HCEC 1CT (cell line): ENCODE measurements at places on chromosomes 2 and 18.

GRCh38 chr18:48099481-48100164 is 169.2 kb upstream of the SMAD2 start:
- DNase-seq: no peak

DNA sequence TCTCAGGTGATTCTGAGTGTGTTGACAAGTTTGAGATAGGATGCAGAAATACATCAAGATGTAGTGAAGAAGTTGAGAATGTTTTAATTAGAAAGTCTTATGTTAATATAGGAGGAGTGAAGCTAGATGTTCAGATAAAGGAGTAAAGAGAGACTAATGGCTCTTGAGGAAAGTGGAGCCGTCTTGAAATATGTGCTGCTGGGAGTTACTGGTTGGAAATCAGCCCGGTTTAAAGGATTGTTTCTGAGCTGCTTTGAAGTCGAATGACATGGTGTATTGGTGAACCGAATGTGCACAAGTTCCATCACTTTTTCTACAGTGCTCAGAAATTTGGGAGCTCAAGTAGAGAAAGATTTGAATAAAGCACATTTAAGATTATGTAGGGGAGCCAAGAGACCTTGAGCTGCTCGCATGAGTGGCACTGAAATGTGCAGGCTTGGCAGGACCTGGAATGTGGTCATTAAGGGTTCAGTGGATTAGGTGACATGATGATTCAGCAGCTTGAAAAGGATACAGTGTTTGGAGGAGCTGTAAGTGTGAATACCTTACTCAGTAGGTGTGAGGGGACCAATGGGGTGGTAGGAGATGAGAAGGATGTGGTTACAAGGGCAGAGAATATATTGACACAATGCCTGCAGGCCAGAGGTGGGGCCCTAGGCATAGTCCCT is 68.6 kb downstream of the CAB39 start:
- DNase-seq: no peak

DNA sequence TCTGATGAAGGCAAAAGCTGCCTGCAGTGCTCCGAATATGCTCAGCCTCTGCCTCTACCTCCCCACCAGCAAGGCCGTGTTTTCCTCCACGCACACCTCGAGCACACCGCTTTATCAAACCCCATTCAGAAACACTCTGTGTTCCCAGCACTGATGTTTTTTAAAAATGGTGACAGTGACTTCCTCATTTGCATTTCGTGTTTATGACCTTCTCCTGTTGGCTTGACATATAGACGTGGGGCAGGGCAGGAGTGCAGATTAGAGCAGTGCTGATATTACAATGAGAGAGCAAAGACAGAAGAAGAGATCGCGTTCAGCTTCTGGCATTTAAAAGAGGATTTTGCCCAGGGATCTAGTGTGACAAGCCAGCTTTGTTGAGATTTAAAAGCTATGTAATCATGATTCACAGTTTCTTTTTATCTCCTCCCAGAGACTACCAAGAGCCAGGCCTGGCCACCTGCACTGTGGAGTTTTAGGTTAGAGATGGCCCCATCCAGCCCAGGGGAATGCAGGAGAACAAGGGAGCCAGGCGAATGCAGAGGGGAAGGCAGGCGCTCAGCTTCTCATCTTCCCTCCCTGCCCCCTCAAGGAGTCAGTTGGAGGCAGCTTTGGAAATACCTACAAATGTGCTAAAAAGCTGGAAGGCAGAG is 61.5 kb upstream of the NEDD4L start:
- no peak for DNase-seq

DNA sequence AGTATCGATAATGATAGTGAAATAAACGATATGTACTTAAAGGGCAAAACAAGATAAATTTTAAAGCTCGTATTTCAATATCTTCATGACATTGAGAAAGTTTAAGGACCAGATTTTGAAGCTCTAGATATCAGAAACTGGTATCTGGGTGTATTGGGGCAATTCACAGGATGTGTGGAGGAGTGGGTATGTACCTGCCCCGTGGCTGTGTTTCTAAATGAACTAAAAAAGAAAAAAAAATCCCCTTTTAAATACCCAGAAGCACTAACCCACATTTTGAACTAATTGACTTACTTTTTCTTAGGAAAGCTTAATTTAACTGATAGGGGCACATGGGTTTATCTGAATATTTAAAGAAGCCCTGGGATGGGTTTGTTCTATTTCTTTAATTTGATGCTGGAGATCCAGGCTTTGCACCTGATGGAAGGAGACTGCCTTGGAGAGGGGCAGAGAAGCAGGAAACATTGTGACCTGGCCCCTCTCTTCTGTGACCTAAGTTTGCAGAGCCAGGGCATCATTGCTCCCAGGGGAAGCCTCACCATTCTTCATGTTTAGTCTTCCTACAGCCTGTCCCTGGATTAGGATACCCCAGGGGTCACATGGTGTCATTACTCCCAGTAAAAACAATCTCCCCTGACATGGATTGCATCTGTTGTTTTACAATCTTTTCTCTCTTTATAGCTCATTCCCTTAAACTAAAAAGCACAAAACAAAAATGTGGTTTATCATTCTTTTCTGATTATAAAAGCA is 7.6 kb upstream of the KCTD1 start:
- no peak for DNase-seq

- DNase-seq: no peak
Measured at GRCh38 chr2:136091899-136092298, 26.1 kb downstream of the CXCR4 start.

DNA sequence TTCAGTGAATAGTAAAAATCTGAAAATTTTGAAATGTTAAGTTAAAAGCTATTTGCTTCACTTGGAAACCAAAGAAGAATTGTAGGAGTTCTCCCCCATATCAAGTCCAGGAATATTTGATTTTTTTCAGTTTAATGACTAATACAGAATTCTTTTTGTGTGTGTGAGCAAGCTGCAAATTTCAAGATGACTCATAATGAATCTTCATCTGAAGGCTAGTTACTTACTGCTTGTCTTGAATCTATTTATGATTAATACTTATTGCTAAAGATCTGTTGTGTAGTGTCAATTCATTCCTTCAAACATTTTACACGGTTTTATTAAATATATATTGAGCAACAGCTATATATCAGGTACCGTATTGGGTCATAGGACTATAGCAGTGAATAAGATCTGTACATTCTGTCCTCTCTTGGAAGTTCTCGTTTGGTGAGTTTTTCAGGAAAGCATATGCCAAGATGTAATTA is 47.8 kb upstream of the CAVIN2 start:
- peak; percentile 95 for DNase-seq

- peak; percentile 59 for DNase-seq
Measured at GRCh38 chr18:54181856-54182602, 42.4 kb downstream of the MBD2 start.

GRCh38 chr2:240289701-240290431 is 145.6 kb upstream of the GPC1 start:
- DNase-seq: no peak

GRCh38 chr2:98468621-98469236 is 24.1 kb downstream of the INPP4A start:
- no peak for DNase-seq

GRCh38 chr2:182355815-182356214 is 71.0 kb downstream of the PDE1A start:
- DNase-seq: no peak

- DNase-seq: no peak
Measured at GRCh38 chr2:191746346-191747169, 68.6 kb downstream of the NABP1 start.

- DNase-seq: no peak
Measured at GRCh38 chr2:217555081-217555876, 447.5 kb downstream of the TNS1 start.

DNA sequence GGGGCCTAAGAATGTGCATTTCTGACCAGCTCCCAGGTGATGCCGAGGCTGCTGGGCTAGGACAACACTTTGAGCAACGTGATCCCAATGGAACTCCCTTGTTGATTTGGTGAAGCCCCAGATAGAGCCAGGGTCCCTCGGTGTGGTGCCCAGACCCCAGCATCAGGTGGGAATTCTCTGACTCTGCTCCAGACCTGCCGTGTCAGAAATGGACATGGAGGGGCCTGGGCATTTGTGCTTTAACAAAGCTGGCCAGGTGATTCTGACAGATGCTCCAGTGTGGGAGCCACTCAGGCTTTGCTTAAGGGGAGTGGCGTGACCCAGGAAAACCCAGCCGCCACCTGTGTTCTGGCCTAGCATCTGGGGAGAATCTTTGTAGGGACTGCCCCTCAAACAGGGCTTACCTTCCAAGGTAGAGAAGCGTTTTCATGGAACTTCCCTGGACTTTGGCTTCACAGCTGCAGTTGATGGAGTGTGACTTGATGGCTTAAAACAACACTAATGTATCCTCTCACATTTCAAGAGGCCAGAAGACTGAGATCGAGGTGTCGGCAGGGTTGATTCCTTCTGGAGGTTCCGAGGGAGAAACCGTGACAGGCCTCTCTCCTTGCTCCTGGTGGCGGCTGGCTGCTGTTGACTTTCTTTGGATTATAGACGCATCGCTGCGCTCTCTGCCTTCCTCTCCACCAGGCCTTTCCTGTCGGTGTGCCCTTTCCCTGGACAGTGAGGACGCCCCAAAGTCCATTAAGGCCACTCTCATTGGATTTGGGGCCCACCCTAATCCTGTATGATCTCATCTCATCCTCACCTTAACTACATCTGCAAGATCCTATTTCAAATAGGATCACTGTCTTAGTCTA is 57.0 kb upstream of the HDAC4 start:
- no peak for DNase-seq

- no peak for DNase-seq
Measured at GRCh38 chr2:144595279-144595678, 75.4 kb upstream of the ZEB2 start.

DNA sequence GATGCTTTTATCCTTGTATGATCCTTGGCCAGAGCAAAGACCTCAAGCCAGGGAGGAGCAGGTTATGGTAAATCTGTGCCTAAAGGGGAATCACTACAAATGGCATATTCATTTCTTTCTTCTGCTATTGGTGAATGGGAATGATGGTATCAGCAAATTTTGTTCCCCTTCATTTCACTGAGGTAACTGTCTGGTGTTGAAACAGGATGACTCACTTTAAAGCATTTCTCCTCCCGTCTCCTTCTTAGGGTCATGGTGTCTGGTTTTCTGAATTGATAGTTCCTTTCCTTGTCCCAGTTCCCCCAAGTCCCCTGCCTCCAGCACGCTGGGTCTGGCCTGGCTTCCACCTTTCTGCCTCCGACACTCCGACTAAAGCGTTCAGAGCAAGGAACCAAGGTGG is 109.2 kb downstream of the MREG start:
- DNase-seq: peak; percentile 69

DNA sequence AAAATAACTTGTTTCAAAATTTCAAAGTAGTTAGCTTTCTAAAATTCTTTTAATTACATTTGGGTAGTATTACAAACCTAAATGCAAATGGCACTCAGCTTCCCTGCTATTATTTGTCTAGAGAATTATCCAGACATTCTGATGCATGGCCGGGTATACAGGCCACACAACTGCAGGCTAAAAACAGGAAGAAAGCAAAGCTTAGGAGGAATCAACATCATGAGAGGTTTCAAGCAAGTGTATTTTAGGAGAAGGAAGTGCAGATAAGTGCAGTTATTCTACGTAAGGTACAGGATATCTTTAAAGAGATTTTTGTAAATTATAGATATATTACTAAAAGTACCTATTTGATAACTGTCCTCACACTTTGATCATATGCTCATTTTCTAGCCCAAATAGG is 46.8 kb upstream of the RNU4ATAC start:
- no peak for DNase-seq

DNA sequence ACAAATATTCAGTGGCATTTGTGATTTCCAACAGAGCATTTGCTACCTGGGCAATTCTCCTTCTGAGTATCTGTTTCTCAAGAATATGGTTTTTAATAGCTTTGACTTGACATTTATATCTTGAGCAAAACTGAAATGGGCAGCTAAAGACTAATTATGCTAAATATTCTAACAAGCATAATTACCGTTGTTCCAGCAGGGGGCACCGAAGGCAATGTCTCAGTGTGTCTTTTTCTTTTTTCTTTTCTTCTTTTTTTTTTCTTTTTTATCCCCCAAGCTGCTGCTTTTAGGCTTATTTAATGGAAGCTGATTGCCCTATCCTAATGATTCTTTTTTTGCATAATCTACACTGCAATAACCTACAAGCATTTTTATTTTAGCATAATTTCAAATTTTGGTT is 138.9 kb upstream of the NABP1 start:
- DNase-seq: peak; percentile 25

GRCh38 chr18:47932603-47933002 is 2.1 kb upstream of the SMAD2 start:
- no peak for DNase-seq

GRCh38 chr2:105144152-105144940 is 97.2 kb upstream of the GPR45 start:
- DNase-seq: no peak

DNA sequence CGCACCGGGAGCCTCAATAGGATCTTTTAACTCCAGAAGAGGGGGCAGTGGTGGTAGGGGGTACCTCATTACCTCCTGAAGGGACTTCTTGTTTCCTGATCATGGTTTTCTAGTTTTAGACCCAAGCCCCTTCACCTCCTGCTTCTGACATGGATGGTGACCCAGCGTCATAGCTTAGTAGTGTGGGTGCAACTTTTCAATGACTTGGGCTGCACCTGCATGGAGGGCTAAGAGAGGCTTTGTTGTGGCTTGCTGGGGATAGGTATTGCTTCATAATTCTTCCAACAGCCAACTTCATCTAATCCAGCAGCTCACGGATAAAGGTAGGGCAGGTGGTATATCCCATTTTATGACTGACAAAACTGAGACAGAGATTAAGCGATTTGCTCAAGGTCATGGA is 3.0 kb downstream of the SLC1A4 start:
- DNase-seq: no peak
